Occipital lobe (tissue), 3 donors: ENCODE measurements at places on chromosomes 1 and 21. TPM values are rescaled to one million over a fixed set of nuclear protein-coding genes. Genes with fewer than 3 reads are reported as not detected.

The RAB7B gene
- total RNA-seq: 0.78 TPM

The UCK2 gene
- total RNA-seq: 103 TPM

The FAM163A gene
- under 0.01 TPM for total RNA-seq

The SLC9C2 gene
- 8.3 TPM for total RNA-seq

The TACSTD2 gene
- 0.16 TPM for total RNA-seq

The CLDN19 gene
- not detected for total RNA-seq

The HES2 gene
- 0.16 TPM for total RNA-seq

The ETV3L gene
- total RNA-seq: not detected

The GBP2 gene
- total RNA-seq: 0.62 TPM

The ELAVL4 gene
- 91.4 TPM for total RNA-seq

The MPZ gene
- total RNA-seq: 1.4 TPM

The LHX8 gene
- total RNA-seq: not detected

The FMO5 gene
- total RNA-seq: 0.62 TPM

The USP24 gene
- 93.9 TPM for total RNA-seq

The TAF13 gene
- 53.5 TPM for total RNA-seq

The PRDM16 gene
- total RNA-seq: 6.7 TPM

The OVAAL gene
- not detected for total RNA-seq
